ENCODE measurements at places on chromosomes 6 and 20.

- DNase-seq: no peak
Measured at GRCh38 chr6:150799276-150799805, 66.2 kb upstream of the MTHFD1L start.

- DNase-seq: no peak
Measured at GRCh38 chr6:129287231-129288177, 404.6 kb downstream of the LAMA2 start.

DNA sequence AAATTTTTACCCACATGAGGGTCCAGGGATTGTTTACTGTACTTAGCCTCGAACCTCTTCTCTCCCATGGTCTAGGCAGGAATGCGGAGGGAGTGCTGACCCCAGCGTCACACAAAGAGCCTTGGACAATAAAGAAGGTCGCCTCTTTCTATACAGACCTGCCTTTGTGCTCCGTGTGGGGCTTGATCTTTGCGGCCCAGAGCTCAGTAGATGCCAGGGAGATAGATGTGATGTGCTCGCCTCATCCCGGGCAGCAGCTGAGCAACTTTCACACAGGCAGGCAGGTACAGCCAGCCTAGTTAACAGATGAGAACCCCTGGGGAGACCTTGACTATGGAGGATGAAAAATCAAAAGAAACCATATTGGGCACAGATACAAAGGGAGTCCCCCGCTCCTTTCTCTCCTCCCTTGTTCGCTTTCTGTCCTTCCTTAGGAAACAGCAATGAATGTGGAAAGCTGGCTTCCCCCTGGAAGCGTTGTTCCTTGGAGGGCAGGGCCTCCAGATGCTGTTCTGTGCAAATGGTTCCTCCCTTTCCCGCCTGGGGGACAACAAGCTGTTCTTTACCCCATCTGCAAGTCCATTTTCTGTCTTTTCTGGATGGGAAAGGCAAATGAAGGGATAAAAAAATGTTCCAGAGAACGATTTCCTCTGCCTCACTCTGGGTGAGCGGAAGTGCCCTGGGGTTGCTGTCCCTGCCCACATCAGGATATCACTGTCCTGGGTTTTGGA, 128.3 kb downstream of the OLIG3 start:
- DNase-seq: no peak

- no peak for DNase-seq
Measured at GRCh38 chr6:33490198-33490597, 35.8 kb downstream of the ZBTB9 start.

- DNase-seq: peak; percentile 29
Measured at GRCh38 chr6:26021001-26021349, 58.4 kb downstream of the TRIM38 start.

GRCh38 chr6:56311061-56311460, 63.7 kb upstream of the COL21A1 start:
- DNase-seq: no peak

DNA sequence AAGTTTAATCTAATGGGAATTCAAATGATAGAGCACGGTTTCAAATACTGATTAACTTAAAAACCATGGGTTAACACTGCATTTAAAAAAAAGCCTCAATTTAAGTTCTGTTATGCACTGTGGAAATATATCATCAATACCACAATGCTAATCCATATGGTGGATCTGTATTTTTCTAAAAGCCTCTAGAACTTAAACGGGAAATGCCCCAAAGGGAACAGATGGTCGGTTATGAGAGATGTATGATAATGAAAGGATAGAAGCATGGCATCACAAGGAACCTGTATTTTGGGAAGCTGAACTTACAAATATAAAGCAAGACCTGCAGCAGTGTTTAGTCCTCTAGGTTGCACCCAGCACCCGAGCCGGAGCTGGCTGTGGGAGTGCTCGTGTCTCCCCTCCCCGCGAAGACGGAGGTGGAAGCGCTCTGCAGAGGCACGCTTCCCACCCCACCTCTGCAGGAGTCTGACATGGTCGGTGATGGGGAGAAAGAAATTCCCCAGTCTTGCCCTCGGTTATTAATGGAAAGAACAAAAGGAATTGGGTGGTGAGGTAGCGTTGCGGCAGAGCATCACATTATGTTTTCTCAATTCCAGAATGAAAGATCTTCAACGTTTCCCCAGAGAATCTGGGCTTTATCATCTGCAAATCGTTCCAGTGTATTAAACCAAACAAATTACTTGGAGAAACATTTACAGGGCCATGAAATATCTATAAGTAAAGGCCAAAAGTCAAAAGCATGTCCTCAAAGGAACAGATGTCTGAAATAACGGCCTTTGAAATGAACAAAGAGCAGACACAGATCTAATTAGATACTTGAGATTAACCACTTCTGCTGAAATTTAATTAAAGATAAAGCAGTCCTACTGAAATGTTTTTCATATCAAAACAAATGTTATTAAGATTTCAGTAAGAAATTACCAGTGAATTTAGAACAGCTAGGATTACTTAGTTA, 103.1 kb upstream of the POPDC3 start:
- peak; percentile 44 for DNase-seq

GRCh38 chr20:3701061-3701998, 11.1 kb downstream of the SIGLEC1 start:
- DNase-seq: no peak

- DNase-seq: no peak
Measured at GRCh38 chr20:58883241-58883691, 30.8 kb downstream of the GNAS start.

- no peak for DNase-seq
Measured at GRCh38 chr20:61317966-61318530, 66.0 kb downstream of the CDH4 start.

DNA sequence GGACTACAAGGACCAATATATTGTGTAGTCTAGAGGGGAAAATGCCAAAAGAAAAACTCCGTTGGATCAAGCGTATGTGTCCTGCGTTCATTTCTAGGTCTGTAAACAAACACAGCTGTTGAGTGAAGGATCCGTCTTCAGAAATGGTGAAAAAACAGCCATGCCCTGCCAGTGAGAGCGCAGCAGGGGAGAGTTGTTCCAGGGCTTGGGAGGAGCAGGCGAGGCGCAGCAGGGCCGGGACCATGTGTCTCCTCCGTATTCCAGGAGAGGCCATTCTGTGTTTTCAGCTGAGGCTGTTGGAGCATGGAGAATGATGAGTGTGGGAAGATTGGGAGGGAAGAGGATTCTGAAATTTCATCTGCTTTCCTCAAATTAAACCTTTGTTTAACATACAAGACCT, 38.0 kb downstream of the BMP6 start:
- DNase-seq: no peak

GRCh38 chr6:38542031-38542430, 97.7 kb downstream of the BTBD9 start:
- DNase-seq: no peak

DNA sequence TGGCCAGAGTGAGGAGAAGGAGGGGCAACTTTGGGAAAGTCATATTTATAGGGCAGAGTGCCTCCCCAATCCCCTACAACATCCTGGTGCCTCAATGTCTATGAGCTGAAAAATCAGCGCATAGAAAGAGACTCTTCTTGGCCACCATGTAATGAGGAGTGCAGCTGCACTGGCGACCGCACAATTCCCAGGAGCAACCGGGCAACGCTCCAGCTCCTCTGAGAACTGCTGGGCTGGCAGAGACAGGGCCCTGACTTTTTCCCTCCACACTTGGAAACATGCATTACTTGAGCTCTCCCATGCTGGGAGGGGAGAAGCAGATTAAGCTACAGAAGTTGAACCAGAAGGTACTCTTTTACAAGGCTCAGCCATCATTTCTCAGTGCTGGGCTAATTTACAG, 31.4 kb upstream of the MARCKS start:
- DNase-seq: peak; percentile 83

DNA sequence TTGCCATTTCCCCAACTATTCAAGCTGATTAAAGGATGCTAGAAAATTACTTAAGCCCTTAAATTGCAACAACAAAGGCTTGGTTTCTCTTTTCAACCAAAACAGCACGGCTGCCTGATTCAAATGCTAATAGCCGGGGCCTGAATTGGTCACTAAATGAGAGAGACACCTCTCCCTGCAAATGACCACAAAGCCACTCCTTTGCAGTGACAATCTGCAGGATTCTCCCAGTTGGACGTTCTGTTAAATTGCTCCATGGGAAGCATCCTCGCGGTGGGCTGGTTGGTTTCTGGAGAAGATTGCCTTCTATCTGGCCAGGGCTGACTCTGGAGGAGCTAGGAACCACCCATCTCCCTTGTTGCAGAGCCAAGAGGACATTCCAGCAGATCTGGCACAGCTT, 29.7 kb upstream of the TBXT start:
- DNase-seq: no peak

- no peak for DNase-seq
Measured at GRCh38 chr6:29763491-29764289, 40.5 kb downstream of the HLA-F start.

DNA sequence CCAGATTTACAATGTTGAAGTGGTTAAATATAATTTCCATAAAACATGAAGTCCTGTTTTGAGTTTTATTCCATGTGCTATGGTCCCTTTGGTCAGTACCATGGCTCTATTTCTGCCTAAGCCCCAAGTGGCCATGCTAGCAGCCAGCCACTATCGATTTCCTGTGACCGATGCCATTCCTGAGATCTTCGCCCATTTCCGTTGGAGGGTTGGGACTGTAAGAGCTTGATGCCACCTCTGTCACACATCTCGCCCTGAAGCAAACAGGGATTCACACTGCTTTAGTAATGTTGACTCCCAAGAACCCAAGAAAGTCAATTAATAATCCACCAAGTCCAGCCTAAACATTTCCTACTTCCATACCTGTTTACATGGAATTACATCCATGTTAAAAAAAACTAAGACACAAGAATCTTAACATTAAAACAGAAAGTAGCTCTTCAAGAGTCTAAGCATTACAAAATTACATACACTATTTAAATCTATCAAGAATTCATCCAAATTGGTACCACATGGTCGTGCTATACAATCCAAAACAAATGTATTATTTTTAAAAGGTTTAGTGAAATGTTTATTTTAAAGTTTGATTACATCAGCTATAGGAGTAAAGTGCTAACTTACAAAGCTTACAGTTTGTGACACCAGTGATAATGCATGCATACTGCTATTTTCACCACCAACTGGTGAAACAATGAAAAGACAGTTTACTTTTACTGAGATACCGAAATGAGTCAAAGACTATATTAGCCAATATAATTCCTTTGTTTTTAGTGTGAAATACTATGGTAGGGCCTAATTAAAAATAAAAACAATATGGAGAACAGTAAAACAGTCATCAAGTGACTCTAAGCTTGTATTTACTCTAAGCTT, 2.5 kb downstream of the RBM39 start:
- DNase-seq: no peak

All from head of caudate nucleus (tissue), 42 donors.